CD8-positive, alpha-beta T cell (primary cell): ENCODE measurements at places on chromosomes 2 and 18. TPM values are rescaled to one million over a fixed set of nuclear protein-coding genes. Genes with fewer than 3 reads are reported as not detected.

- no peak for DNase-seq
Observed at GRCh38 chr2:46674488-46674887, 195.1 kb downstream of the TMEM247 start.

DNA sequence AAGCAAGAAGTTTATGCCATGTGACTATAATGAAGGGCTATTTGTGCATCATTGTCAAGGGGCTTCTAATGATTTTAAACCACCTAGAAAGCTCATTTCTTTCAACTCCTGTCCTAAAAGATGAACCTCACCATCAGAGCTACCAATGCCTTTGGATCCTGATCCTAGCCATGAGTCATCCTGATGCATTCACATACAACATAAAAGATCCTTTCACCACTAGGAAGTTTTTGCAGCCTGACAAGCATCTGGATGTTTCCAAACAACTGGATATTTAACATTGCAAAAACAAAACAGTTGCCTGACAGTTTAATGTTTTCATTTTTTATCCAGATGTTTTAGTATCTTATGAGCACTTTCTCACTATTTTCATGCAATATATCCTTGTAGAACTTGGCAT, 425.3 kb downstream of the MBD2 start:
- DNase-seq = no peak

GRCh38 chr2:36356298-36356989, 866 bp downstream of the CRIM1 start:
- peak; percentile 55 for DNase-seq

GRCh38 chr18:70411307-70411706, 122.5 kb downstream of the SOCS6 start:
- DNase-seq = no peak

- DNase-seq = no peak
Observed at GRCh38 chr2:234670806-234671205, 173.9 kb upstream of the ARL4C start.

DNA sequence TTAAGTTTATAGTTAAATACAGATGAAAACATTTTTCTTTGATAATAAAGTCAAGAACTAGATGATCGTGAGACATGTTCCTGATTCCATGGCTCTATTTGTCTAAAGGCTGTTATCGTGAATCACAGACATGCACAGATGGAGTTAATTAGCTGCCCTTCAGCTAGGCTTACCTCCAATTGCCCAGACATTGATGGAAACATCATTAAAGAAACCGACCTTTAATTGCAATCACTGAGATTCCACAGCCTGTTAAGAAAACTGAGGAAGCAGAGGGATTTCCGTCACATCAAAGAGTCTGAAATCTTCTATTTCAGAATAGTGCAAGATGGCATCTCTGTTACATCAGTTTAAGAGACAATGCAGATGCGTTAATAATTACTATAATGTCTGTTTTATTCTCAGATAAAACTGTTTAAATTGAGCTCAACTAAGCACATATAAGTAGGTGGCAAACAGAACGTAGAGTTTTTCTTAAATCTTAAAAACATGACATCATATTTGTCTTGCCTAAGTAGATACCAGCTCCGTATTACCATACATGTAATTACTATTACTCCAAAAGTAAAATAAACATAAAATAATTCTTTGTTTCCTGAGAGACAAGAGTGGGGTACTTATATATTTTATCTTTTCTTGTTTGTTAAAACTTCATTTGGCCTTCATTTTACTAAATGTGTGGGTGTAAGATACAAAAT, 23.9 kb upstream of the CRACDL start:
- DNase-seq = no peak

ONECUT2 gene
- total RNA-seq = not detected
